H54 (cell line): ENCODE measurements at places on chromosomes 1 and 21.

DNA sequence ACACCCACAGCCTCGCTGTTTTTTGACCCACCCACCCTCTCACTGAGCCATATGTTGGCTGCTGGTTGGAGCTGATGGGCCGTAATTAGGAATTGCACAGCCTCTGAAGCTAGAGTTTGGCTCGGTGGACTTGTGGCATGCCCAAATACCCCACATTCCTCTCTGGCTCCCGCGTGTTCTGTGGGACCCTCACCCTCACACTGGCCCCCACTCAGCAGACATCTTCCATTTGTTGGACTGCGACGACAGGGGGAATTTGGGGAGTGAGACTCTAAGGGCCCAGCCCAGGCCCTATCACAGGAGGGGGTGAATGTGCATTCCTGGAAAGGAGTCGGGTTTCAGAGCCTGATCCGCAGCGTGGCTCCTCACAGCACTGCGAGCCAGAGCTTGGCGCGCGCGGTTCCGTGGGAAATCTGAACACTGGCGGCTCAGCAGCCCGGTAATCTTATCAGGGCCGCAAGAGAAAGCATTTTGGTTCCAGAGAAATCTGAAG is 5.2 kb downstream of the RCSD1 start:
- no peak for DNase-seq

- DNase-seq = no peak
Observed at GRCh38 chr1:234899041-234899729, 229.5 kb downstream of the TOMM20 start.

DNA sequence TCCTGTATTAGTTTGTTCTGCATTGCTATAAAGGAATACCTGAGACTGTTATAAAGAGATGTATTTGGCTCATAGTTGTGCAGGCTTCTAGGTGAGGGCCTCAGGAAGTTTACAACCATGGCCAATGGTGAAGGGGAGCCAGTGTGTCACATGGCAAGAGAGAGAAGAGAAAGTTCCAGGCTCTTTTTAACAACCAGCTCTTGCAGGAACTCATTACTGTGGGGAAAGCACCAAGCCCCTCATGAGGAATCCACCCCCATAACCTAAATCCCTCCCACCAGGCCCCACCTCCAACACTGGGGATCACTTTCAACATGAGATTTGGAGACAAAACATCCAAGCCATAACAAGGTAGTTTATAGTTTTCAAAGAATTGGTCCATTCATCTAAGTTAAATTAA is 5.0 kb upstream of the MEAF6 start:
- no peak for DNase-seq

DNA sequence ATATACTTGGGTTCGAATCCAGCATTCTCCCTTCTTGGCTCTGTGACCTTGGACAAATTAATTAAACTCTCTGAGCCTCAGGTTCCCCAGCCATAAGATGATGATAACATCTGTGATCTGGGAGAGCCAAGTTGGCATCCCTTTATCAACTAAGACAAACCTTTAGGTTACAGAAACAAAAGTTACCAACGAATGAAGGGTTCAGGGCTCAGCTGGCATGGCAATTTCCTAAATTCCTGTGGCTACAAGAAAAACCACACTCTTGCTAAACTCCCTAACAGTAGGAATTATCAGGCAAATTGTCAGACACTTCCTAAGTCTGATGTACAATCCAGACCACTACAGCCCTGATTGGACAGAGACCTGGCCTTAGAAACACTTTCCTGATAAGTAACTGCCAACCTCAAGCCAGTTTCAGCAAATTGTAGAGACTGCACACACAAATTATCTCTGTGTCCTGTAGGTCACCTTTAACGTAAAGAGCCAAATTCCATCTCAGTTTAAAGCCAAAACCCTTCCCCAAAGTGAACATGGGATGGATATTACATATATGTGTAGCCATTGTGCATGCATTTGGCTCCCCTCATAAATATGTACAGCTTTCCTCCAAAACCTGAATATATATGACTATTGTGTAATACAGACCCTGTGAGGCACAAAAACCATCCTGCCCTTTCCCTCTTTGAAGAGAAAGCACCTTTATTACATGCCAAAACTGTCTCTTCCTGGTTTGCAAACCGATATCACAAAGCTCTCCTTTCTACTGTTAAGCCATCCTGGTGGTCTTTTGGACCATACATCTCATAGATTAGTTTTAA is 39.5 kb upstream of the EDARADD start:
- no peak for DNase-seq

GRCh38 chr1:16276302-16277030 is 39.5 kb upstream of the CPLANE2 start:
- no peak for DNase-seq

- no peak for DNase-seq
Observed at GRCh38 chr1:181763736-181764135, 280.4 kb downstream of the CACNA1E start.

- DNase-seq = no peak
Observed at GRCh38 chr1:117656202-117656641, 50.4 kb downstream of the TENT5C start.

DNA sequence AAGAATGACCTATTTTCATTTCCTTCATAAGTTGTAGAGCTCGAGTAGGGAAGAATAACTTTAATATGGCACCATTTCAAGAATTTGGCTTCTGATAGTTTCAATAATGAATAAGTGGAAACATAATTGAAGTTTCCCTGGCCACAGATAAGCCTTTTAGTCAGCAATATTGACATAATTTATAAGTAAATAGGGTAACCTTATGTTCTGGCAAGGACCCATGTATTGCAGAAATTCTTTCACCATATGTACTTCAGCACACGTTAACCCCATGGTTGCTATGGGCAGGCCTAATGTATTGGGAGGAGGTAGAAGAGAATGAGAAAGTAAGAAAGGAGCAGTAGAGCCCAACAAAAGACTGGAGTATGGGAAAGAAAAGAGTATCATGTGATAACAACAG is 25.4 kb downstream of the MDM4 start:
- DNase-seq = no peak

DNA sequence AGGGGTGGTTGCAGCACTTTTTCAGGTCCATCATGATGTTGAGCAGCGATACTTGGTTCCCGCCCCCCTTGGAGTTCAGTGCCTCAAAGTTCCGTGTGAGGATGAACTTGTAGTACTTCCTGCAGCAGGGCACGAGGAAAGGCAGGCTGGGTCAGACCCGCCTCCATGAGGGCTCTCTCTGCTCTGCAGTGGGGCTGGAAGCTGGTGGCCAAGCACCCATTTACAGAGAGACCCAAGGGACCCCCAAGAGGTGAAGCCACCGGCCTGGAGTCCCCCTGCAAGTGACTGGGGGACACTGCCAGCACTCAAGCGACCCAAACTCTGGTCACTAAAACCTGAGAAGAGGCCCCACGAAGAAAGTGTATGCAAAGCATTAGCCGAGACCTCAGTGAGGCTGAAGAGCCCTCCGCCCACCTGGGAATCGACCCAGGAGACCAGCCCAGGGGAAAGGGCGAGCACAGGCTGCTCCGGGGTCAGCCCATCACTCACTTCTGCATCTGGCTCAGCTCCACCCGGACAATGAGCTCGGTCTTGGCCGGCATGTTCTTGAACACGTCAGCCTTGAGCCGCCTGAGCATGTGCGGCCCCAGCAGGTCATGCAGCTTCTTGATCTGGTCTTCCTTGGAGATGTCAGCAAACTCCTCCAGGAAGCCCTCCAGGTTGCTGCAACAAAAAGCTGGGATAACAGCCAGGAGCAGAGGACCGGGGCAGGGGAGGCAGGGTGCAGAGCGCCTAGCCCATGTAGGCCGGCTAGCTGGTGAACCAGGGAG is 45.2 kb downstream of the CHD5 start:
- no peak for DNase-seq

DNA sequence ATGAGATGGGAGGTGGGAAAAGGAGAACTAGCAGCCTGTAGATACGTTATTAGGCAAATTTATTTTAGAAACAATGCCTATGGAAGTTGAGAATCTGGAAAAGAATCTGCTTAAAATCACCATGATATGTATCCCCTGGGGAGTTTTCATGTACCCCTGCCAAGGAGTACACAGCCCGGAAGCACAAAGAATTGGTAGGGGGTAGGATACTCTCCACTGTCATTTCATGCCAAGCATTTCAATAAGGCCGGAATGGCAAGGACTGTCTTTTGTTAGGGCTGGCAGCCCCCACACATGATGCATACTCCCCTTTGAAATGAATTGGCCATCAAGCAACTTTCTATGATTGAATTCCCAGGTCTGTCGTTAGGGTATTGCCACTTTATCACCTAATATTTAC is 111.5 kb upstream of the APP start:
- DNase-seq = no peak

GRCh38 chr1:39220891-39221870 is 16.7 kb downstream of the MACF1 start:
- DNase-seq = no peak

- DNase-seq = no peak
Observed at GRCh38 chr1:160403244-160403643, 2.9 kb downstream of the VANGL2 start.

GRCh38 chr21:42016364-42016985 is 6.3 kb upstream of the ZBTB21 start:
- no peak for DNase-seq

- no peak for DNase-seq
Observed at GRCh38 chr1:112344754-112345423, 51.1 kb upstream of the CTTNBP2NL start.

- DNase-seq = no peak
Observed at GRCh38 chr1:15974855-15975254, 1.0 kb downstream of the ZBTB17 start.

- DNase-seq = no peak
Observed at GRCh38 chr1:187744665-187745064, 915.9 kb downstream of the PLA2G4A start.

GRCh38 chr1:89771991-89772560 is 48.8 kb upstream of the LRRC8D start:
- DNase-seq = no peak

- DNase-seq = no peak
Observed at GRCh38 chr21:26194326-26194725, 23.8 kb upstream of the APP start.

DNA sequence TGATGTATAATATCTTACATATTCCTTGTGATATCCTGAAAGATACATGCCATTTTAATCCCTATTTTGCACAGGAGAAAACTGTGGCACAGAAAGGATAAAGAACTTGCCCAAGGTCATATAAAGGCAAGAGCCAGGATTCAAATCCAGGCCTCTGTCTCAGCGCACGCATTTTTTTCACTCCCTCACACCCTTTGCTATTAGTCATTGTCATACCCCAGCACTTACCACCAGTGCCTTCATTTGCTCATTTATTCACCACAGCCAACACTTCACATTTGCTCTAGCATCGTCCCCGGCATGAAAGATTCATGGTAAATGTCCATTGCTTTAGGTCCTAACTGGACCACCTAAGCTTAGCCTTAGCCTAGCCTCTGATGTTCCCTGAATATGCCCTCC is 14.2 kb downstream of the ALX3 start:
- no peak for DNase-seq

GRCh38 chr21:42498012-42498411 is 2.0 kb upstream of the RSPH1 start:
- no peak for DNase-seq

- DNase-seq = peak; percentile 64
Observed at GRCh38 chr1:110615548-110616130, 9.5 kb upstream of the KCNA2 start.

- no peak for DNase-seq
Observed at GRCh38 chr1:53110370-53111072, 31.9 kb downstream of the SLC1A7 start.

DNA sequence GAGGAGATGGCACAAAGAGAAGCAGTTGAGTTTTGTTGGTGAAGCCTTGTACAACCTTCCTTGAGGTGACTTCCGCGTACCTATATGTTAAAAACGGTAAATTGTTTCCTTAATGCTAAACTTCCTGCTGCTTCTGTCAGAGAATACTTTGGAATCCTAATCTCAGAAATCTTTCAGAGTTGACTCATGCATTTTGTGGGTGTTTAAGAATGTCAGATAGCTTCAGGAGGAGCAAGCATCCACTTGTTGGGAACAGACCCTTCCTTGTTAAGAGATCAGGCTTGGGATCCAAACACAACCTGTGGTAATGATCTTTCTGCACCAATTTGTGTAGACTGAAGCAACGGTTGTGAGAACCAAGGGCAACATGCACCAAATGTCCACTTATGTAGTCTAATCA is 29.5 kb downstream of the AK4 start:
- peak; percentile 65 for DNase-seq

DNA sequence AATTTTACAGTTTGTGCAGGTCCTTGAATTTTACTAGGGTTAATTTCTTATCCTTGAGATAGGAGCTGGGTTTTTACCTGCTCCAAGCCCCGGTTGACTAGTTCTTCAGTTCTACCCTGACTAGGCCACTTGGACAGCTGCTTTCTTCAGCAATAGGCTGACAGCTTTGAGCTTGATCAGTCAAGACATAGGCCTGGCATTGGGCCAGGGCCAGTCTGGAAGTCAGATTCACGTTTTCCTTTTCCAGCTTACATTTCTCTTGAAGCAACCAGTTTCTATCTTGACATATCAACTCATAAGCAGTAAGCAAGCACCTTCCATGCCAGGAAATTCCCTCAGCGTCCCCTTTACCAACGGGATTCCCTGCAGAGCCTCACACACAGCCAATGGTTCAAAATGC is 63.7 kb upstream of the AJAP1 start:
- no peak for DNase-seq

DNA sequence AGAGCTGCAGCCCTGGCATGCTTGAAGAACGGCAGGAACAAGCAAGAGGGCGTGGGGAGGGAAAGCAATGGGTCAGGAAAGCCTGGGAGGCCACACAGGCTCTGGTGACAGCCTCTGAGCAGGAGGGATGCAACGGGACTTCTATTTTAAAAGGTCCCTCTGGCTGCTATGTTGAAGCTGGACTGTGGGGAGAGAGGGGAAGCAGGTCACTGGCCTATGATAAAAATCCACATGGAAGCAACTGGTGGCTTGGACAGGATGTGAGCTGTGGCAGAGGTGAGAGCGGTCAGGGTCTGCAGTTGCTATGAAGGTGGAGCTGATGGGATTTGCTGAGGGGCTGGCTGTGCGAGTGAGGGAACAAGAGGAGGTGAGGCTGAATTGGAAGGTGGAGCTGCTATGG is 11.2 kb downstream of the PADI1 start:
- no peak for DNase-seq

GRCh38 chr1:65170511-65171142 is 22.6 kb downstream of the AK4 start:
- no peak for DNase-seq

DNA sequence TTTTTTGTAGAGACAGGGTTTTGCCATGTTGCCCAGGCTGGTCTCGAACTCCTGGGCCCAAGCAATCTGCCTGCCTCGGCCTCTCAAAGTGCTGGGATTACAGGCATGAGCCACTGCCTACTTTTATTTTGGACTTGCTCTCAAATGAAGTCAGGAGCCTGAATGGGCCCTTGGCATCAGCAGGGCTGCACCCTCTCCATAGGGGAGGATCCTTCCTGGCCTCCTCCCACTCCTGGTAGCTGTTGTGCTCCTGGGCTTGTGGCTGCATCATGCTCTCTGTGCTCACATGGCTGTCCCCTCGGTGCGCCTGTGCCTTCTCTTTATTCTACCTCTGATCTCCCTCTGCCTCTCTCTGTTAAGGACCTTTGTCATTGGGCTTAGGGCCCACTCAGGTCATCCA is 46.4 kb upstream of the DISP3 start:
- no peak for DNase-seq
